Right atrium auricular region (tissue), 2 donors: ENCODE measurements at places on chromosomes 5 and 9.

GRCh38 chr5:40226906-40227305 is 452.8 kb upstream of the PTGER4 start:
- no peaks in the 10 kb centered on the region for H3K36me3 ChIP-seq
- DNase-seq: no peak
- no peaks in the 10 kb centered on the region for H3K4me1 ChIP-seq
- no peak overlapping the region for H3K27ac ChIP-seq

DNA sequence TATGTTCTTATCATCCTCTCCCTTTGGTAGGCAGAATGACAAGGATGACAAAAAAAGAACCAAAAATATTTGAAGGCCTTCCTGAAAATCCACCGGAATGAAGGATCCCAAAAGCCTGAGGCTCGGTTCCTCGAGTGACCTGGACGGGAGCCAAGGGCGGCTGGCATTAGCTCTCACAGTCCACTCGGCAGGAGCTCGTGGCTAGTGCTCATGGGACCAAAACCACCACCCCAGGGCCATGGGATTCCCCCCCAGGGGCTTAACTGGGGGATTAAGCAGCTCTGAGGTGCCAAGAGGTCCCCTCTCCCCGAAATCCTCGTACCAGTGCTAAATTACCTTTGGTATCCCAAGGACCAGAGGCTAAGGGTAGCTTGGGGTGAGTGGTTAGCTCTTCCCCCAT is 586 bp upstream of the PDZD2 start:
- H3K4me3 ChIP-seq: peak overlapping the region; percentile 72
- H3K27ac ChIP-seq: peak overlapping the region; percentile 87
- H3K36me3 ChIP-seq: no peaks in the 10 kb centered on the region

DNA sequence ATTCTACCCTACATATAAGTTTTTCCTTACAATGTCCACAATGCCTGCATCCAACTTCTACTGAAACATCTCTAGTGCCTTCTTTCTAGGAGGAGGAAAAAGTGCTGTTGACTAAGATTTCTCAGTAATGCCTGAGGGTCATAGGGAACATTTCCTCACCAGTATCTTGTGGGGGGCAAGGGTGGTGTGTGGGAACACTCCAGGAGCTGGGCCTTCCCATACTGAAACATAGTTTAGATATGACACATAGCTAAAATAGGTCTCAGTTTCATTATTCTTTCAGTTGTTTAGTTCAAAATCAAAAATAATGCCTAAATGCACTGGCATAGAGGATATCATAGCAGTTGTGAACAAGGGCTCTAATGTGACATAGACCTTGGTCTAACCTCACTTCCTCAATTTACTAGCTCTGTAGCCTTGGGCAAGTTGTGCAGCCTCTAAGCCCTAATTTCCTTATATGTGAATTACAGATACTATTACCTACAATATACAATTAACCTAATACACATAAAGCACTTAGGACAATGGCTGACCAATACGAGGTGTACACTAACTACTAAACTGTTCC is 66.1 kb downstream of the HAPLN1 start:
- H3K27ac ChIP-seq: no peak overlapping the region
- no peaks in the 10 kb centered on the region for H3K36me3 ChIP-seq
- H3K4me1 ChIP-seq: no peaks in the 10 kb centered on the region
- H3K4me3 ChIP-seq: no peak overlapping the region

DNA sequence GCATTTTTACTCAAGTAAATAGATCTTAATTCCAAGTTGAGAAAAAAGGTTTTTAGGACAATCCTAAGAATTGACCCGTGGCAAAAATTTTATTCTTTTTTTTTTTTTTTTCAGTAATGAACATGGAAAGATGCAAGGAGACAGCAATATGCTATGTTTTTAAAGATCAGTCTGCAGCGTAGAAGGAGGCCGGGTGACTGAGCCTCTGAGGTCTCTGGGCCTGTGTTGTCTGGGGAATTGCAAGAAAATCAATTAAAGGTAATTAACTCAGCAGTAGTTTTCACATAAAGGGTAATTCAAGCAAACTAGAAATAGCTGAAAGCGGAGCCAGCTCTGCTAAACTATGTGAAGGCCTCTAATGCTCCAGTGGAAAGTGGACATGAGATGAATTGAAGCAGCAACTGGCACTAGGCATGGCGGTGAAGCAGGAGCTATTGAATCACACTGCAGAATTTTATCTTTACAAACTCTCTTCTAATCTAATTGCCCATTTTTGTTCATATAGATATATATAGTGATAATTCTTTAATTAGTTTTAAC is 285.2 kb upstream of the ITGA1 start:
- no peak overlapping the region for H3K4me3 ChIP-seq
- H3K36me3 ChIP-seq: no peaks in the 10 kb centered on the region
- DNase-seq: no peak
- no peak overlapping the region for H3K27ac ChIP-seq
- no peaks in the 10 kb centered on the region for H3K4me1 ChIP-seq
- no peaks in the 10 kb centered on the region for H3K27me3 ChIP-seq

GRCh38 chr9:89916001-89916597 is 311.3 kb downstream of the GADD45G start:
- no peak overlapping the region for H3K27ac ChIP-seq
- H3K36me3 ChIP-seq: no peaks in the 10 kb centered on the region
- no peaks in the 10 kb centered on the region for H3K4me1 ChIP-seq
- H3K4me3 ChIP-seq: no peak overlapping the region

- H3K36me3 ChIP-seq: no peaks in the 10 kb centered on the region
- H3K27me3 ChIP-seq: no peaks in the 10 kb centered on the region
- no peak overlapping the region for H3K27ac ChIP-seq
- DNase-seq: peak; percentile 72
- no peak overlapping the region for H3K4me3 ChIP-seq
These were observed 69.4 kb downstream of the MSX2 start for GRCh38 chr5:174793684-174794328.

GRCh38 chr5:160521392-160521663 is 99.7 kb downstream of the PTTG1 start:
- DNase-seq: no peak
- H3K4me3 ChIP-seq: no peak overlapping the region
- no peaks in the 10 kb centered on the region for H3K36me3 ChIP-seq
- no peak overlapping the region for H3K27ac ChIP-seq

DNA sequence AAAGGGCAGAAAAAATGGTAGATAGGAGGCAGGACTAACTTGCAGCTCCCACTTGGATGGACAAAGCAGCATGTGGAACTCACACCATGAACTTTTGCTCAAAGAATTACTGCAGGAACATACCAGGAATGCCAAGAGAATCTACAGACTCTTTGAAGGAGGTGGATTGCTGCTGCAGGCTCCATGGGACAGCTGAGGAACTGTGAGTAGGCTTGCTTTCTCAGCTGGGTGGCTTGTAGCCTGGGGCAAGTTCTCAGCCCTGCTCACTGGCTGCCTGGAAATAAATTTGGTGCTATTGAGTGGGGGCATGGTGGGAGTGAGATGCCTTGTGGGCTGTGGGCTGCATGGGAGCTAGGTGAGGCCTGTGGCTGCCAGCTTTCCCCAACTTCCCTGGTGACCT is 574.5 kb downstream of the PRELID2 start:
- H3K27ac ChIP-seq: no peak overlapping the region
- H3K36me3 ChIP-seq: no peaks in the 10 kb centered on the region
- no peaks in the 10 kb centered on the region for H3K27me3 ChIP-seq
- no peak for DNase-seq
- H3K4me3 ChIP-seq: no peak overlapping the region
- H3K4me1 ChIP-seq: no peaks in the 10 kb centered on the region

- no peak overlapping the region for H3K4me3 ChIP-seq
- H3K27ac ChIP-seq: no peak overlapping the region
- DNase-seq: no peak
- no peaks in the 10 kb centered on the region for H3K27me3 ChIP-seq
These were observed 16.8 kb downstream of the NIPAL4 start for GRCh38 chr5:157476702-157477408.

DNA sequence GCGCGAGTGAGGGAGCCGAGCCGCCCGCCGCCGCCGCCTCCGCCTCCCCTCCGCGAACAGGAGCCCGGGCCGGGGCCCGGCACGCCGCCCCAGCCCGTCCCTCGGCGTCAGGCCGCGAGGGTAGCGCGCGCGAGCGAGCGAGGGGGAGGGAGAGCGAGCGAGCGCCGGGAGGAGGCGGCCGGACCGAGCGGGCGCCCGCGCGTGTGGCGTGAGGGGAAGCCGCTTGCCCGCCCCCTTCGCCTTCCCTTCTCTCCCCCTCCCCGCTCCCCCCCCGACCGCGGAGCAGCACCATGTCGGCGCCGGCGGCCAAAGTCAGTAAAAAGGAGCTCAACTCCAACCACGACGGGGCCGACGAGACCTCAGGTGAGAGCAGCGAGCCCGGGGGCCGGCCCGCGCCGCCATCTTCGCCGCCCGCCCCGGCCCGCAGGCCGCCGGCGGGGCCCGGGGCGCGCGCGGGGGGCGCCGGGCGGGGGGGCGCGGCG is 312 bp downstream of the SET start:
- H3K27ac ChIP-seq: peak overlapping the region; percentile 89
- DNase-seq: no peak
- peaks cover 32% of the 10 kb centered on the region for H3K36me3 ChIP-seq
- no peaks in the 10 kb centered on the region for H3K27me3 ChIP-seq

DNA sequence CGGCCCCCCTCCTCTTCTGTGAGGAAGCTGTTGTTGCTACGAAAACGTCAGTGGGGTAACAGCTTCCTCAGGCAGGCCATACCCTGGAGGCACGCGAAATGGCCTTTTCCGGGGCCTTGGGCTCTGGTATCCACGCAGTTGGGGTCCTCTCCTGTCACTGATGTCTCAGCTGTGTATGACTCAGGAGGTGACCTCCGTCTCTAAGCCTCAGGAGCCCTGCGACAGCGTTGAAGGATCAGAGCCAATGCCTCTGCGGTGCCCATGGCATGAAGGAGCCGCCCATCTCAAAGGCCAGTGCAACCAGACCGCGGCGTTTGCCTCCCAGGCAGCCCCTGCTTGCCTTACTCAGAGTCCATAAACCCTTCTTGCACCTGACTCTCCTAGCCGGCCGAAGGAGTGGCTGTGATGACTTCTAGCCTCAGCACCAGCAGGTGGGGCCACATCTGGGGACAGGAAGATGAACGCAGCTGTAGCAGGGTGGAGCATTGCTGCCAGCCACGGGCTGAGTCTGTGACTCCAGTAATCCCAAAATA is 1.0 kb upstream of the MXD3 start:
- no peak for DNase-seq
- no peak overlapping the region for H3K4me3 ChIP-seq
- H3K4me1 ChIP-seq: peaks cover 26% of the 10 kb centered on the region
- H3K27me3 ChIP-seq: no peaks in the 10 kb centered on the region
- H3K36me3 ChIP-seq: no peaks in the 10 kb centered on the region
- no peak overlapping the region for H3K27ac ChIP-seq

GRCh38 chr5:5018578-5018970 is 121.6 kb upstream of the ADAMTS16 start:
- no peak overlapping the region for H3K4me3 ChIP-seq
- DNase-seq: no peak
- peak overlapping the region; percentile 29 for H3K27ac ChIP-seq

GRCh38 chr9:36842560-36843530 is 191.2 kb downstream of the PAX5 start:
- H3K36me3 ChIP-seq: no peaks in the 10 kb centered on the region
- no peak for DNase-seq
- H3K27ac ChIP-seq: no peak overlapping the region
- no peaks in the 10 kb centered on the region for H3K4me1 ChIP-seq
- H3K4me3 ChIP-seq: no peak overlapping the region

DNA sequence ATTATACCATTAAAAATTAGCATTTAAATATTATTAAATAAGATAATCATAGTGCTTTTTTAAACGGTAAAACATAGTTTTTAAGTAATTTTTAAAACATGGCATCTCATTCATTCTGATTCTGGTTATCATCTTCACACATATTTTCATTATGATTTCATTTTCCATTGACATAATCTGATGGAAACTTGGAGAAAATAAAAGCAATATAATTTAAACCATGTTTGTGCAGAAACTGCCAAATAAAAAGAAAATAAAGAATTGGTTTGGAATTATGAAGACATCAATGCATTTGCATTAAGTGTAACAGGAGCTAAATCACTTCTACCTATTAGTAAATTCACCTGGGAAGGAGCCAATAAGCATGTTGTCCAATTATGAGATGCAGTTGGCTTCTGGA is 490.1 kb upstream of the CD180 start:
- DNase-seq: no peak
- no peaks in the 10 kb centered on the region for H3K4me1 ChIP-seq
- H3K27ac ChIP-seq: no peak overlapping the region
- no peaks in the 10 kb centered on the region for H3K27me3 ChIP-seq
- H3K36me3 ChIP-seq: no peaks in the 10 kb centered on the region

- no peaks in the 10 kb centered on the region for H3K27me3 ChIP-seq
- no peak overlapping the region for H3K4me3 ChIP-seq
- peaks cover 16% of the 10 kb centered on the region for H3K36me3 ChIP-seq
- no peaks in the 10 kb centered on the region for H3K4me1 ChIP-seq
These were observed 150.1 kb downstream of the MEF2C start for GRCh38 chr5:88732862-88733261.

GRCh38 chr5:124461941-124462340 is 284.5 kb downstream of the ZNF608 start:
- no peaks in the 10 kb centered on the region for H3K4me1 ChIP-seq
- no peak overlapping the region for H3K27ac ChIP-seq
- no peaks in the 10 kb centered on the region for H3K36me3 ChIP-seq
- H3K27me3 ChIP-seq: no peaks in the 10 kb centered on the region
- H3K4me3 ChIP-seq: no peak overlapping the region

DNA sequence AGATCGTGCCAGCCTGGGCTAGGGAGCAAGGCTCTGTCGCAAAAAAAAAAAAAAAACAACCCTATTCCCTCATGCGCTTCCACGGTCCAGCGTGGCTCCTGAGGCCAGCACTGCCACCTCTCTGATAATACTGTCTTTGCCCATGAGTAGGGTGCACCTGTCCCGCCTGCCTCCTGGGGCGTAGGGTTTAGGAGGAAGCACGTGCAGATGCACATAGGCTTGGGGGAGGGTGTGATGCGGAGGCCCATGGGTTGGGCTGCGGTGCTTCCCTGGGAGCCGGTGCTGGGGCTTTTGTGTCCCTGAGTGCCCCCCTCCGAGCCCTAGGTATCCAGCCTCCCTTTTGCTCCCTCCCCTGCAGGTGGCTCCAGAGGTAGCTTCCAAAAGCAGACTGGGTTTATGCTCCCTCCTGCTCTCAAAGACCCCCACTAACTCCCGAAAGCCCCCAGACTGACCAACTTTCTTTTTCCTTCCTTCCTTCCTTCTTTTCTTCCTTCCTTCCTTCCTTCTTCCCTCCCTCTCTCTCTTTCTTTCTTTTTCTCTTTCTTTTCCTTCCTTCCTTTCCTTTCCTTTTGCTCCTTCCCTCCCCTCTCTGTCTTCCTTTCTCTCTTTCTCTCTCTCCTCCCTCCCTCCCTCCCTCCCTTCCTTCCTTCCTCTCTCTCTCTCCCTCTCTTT is 12.8 kb downstream of the FGFR4 start:
- no peaks in the 10 kb centered on the region for H3K27me3 ChIP-seq
- H3K27ac ChIP-seq: no peak overlapping the region

DNA sequence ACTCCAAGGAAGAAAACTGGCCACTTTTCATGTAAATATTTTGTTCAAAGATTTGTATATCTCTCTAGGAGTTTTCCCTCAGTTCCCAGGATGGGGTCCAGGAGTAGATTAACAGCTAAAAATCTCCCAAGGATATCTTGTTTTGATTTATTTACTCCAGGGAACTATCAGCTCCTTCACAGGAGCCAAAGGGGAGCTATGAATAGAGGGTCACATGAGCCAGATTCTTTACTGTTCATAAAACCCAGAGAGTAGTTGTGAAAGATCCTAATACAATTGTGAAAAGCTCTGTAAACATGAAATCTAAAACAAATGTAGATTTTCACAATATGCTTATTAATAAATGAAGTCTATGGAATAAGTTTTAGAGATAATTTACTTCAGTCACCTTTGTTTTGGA is 16.9 kb downstream of the DIMT1 start:
- no peak overlapping the region for H3K4me3 ChIP-seq
- no peaks in the 10 kb centered on the region for H3K27me3 ChIP-seq
- H3K27ac ChIP-seq: no peak overlapping the region
- peaks cover 15% of the 10 kb centered on the region for H3K4me1 ChIP-seq
- DNase-seq: no peak
